Body of pancreas (tissue), 4 donors: ENCODE measurements at places on chromosomes 7 and 10. TPM values are rescaled to one million over a fixed set of nuclear protein-coding genes. Genes with fewer than 3 reads are reported as not detected.
A peak's percentile ranks its signal among the peaks of the same experiment; 100 is the strongest.

H2BK1 gene
- total RNA-seq, result not detected

SDK1 gene
- total RNA-seq, result 32.4 TPM

SLC39A12 gene
- total RNA-seq, result not detected

AFAP1L2 gene
- total RNA-seq, result 10.5 TPM

CASD1 gene
- total RNA-seq, result 10.5 TPM

ABCB4 gene
- under 0.01 TPM for total RNA-seq

TMEM229A gene
- not detected for total RNA-seq

FLNC gene
- total RNA-seq, result 4.0 TPM

NODAL gene
- not detected for total RNA-seq

PNLIP gene
- total RNA-seq, result 8,888 TPM

EBLN1 gene
- not detected for total RNA-seq

MYO1G gene
- total RNA-seq, result 2.3 TPM

DNA sequence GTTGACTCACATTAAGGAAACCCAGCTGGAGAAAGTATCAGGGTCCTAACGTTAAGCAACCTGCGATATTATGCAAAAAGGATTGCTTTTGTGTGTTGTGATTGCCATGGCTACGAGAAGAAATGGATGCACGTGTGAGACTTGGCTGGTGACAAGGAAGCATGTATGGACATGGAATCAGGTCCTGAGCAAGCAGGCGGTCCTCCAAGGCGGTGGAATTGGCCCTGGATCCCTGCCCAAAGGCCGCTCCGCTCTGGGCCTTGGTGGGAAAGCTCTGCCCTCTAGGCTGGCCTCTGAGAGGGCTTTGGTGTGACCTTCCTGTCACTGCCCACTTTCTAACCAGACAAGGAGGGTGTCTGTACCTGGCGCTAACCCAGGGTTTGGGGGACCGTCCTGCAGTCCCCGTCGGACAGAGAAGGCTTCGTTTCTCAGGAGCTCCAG is 192.1 kb downstream of the EBF3 start:
- no peak for DNase-seq

DNA sequence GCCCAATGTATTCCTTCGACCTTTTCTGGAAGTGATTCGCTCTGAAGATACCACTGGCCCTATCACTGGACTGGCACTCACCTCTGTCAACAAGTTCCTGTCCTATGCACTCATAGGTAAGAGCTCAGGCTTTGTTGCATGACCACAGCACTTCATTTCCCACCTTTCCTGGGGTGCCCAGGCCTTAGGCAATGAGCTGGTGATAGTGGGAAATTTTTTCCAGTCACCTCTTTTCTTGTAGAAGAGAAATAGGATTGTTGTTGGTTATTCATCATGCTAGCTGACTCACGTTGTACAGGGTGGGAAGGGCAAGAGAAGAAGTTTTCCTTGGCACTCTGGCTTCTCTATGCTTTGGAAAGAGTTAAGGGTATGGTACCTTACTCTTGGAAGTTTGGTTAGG is 51.4 kb upstream of the NFKB2 start:
- DNase-seq, result no peak

DNA sequence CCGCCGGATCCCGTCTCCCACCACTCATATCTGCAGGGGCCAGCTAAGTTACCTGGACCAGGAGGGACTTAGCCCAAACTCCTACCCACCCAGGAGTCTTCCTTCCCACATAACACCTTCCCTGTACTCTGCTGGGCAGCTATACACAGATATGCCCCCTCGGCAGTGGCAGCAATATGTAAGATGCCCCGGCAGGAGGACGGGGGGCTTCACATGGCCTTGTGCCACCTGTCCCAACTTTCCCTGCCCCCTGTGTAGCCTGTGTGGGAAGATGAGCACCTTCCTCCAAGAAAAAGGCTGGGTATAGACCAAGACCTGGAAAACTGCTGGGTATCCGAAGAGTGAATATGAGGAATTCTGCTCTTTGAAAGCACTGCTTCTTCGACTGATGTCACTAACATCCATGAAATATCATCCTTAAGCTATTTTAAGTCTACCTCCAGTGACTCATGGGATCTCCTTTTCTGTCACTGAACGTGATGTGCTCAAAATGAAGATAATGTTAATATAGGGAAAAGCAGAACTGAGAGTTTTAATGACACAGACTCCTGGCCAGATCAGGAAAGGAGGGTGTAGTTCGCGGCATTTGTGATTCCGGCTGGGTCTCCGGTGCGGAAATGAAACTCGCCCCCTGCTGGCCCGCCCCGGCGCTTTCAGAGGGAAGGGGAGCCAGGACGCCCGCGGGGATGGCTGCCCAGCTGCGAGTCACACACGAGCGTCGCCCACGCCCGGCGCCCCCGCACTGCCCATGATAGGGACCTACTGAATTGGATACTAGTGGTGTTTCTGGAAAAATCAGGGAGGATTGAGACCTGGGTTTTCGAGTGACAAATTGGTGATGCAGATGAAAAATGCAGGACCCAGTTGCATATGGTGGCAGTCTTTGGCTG is 256.9 kb upstream of the NFE2L3 start:
- DNase-seq, result peak; percentile 75

- no peak for DNase-seq
These were observed 873.4 kb downstream of the KCNMA1 start for GRCh38 chr10:76764177-76764576.

DNA sequence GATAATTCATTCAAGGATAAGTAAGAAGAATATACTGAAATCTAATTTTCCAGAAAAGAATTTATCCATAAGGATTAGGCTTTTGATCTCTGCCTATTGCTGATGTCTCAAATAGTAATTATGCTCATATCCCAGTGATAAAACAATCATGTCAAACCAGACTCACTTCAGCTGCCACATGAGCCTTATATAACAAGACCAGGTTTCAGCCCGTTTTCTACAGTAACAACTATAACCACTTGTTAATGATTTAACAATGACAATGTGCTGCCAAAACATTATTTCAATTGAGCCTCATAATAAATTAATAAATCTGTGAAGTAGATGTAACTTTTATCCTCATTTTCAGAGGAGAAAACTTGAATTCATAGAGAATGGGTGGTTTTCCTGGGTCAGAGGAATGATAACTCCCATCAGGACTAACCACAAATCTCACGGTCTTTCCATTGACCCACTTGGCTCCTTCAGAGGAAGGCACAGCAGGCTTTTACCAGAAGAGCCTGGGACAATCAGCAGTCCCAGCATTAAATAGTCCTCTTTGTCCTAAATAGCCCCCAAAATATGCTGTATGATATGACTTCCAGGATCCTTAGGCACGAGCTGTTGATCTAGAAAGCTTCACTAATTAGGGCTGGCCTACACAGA is 42.5 kb upstream of the SLIT1 start:
- no peak for DNase-seq

GRCh38 chr7:20316706-20317105 is 14.0 kb upstream of the ITGB8 start:
- DNase-seq, result no peak

- DNase-seq, result no peak
These were observed 36.8 kb upstream of the R3HCC1L start for GRCh38 chr10:98097616-98098015.

- DNase-seq, result peak; percentile 92
These were observed 62.7 kb downstream of the C10orf120 start for GRCh38 chr10:122636953-122637352.

DNA sequence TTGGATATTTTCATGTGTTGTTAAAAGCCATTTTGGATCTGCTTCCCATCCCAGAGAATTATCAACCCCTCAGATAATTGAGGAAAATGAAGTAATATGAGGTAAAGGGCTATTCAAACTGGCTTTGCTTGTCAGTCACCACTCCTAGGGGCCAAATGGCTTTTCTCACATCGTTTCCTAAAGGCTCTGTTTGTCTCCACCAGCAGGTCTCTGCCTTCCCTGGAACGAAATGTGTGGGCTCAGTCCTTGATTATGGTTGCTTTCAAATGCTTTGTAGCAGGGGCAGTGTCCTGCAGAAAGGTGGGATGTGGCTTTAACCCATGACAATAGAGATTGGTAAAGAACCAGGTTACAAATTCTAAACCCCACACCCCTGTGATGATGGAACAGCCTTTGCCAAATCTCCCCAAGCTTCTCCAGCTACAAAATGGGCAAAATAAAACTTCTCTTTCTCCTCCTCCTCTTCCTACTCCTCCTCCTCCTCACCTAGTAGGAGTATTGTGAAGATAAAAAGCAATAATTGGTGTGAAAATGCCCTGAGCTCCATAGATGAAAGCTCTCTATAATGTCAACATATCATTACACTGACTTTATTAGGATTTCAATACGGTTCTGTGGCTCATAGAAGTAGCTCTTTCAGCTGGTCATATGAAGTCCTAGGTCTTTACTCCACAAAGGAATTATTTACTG is 127.6 kb downstream of the CHN2 start:
- DNase-seq, result no peak

DNA sequence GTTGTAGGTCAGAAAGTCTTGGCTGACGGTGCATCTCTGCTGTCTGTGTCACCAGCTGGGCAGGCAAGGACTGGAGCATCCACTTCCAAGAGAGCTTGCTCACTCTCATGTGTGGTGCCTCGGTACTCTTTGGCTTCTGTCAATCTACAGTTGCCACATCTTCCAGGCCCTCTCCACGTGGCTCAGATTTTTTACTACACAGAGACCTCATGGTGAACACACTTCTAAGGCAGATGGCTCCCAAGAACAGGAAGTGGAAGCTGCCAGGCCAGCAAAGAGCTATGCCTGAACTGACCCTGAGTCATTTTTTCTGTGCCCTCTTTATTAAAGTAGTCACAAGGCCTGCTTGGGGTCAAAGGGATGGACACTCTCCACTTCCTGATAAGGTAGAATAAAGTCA is 351.5 kb upstream of the AUTS2 start:
- peak; percentile 6 for DNase-seq

DNA sequence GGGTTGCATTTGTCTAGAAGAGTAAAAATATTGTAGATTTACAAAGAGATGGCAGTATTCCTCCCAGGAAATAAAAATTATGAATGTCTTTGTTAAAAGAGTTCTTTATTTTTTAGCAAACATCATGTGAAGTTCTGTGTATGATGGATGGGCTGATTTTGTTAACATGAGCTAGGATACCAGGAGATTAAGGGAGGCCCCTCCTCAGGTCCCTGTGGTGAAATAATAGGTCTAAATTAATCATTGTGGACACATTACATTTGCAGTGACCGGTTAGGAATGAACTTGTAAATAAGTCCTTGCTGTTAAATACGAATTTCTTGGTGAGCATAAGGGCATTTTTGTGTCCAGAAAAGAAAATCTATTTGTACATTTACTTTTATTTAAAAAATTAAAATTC is 339.4 kb upstream of the PHF14 start:
- no peak for DNase-seq

- no peak for DNase-seq
These were observed 7.8 kb upstream of the LFNG start for GRCh38 chr7:2511769-2512168.

- DNase-seq, result no peak
These were observed 1.7 kb downstream of the DPY19L1 start for GRCh38 chr7:35035511-35035961.

GRCh38 chr7:7498856-7499255 is 36.8 kb downstream of the COL28A1 start:
- DNase-seq, result no peak

DNA sequence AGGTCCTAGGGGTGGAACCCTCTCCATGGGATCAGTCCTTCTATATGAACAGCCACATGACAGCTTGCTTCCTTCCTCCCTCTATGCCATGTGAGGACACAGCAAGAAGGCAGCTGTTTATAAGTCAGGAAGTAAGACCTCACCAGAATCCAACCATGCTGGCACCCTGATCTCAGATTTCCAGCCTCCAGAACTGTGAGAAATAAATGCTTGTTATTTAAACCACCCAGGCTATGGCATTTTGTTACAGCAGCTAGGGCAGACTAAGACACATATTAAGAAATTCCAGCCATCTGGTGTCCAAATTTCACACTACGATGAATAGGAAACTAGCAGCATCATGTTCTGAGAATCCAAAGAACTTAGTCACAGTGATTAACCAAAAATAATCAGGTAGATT is 140.1 kb downstream of the ZFAND4 start:
- no peak for DNase-seq

- no peak for DNase-seq
These were observed 428 bp downstream of the ADARB2 start for GRCh38 chr10:1736972-1737221.

- DNase-seq, result no peak
These were observed 10.5 kb upstream of the TTYH3 start for GRCh38 chr7:2621061-2621828.

DNA sequence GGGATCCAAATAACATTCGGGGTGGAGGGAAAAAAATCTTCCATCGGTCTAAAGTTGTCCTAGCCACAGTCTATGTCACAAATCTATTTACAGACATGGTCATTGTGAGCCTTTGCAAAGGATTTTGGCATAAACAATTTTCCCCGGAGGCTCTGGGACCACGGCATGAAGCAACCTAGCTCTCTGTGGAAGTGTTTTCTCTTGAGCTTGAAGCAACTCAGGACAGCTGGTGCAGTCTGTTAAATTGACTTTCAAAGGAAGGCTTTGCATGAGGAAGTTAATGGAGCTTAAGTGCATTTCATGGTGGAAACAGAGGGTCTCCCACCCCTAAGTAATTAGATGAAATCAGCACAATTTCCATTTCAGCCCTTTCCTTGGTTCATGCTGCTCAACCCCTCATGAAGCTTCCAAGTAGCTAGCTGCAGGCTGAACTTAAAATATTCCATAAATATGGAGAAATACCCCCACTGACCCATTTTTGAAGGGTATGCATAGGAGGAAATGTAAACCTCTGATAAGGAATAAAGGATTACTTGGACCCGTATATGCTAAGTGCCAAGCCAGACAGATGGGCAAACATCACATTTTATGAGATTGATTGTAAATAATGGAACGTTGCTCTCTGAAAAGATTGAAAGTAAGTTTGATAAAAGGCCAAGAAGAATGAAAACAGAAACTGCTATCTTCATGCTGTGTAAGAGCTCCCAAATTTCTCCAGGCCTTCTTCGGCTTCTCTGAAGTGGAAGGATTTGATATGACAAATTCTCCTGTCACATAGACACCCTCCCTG is 39.9 kb downstream of the CCDC3 start:
- no peak for DNase-seq

- no peak for DNase-seq
These were observed 6.3 kb upstream of the RHOBTB1 start for GRCh38 chr10:60950300-60950699.

- DNase-seq, result no peak
These were observed 34.7 kb upstream of the SHH start for GRCh38 chr7:155846936-155847335.
